Right ventricle myocardium superior (tissue), 1 donor: ENCODE measurements at places on chromosomes 16 and 17.

DNA sequence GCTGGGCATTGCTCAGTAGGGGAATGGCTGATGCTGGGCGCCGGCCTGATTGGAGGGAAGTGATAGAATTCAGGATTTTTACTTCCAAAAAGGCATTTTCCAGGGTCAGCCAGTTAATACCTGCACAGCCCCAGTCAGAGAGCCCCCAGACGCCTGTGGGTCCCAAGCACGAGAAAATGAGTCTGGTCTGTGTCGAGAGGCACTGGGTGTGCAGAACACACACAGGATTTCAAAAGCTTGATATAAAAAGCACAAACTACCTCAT is 164.6 kb upstream of the TNRC6C start:
- DNase-seq, result no peak

DNA sequence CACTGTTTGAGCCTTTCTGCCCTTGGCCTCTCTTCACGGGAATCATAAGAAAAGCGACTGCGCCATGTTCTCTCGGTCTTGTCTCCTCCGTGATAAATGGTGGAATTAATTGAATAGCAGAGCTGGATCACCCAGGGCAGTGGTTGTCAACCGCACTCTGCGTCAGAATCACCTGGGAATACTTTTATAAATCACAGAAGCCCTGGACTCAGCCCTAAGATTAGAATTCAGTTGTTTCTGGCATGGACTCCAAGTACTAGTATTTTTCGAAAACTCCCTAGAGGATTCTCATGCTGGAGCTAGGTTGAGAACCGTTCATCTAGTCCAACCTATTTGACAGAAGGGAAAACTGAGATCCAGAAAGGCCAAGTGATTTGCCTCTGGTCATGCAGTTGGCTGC is 64.1 kb downstream of the SPACA3 start:
- DNase-seq, result no peak

GRCh38 chr17:57678393-57678792 is 66.7 kb downstream of the CCDC182 start:
- DNase-seq, result no peak

- no peak for DNase-seq
Observed at GRCh38 chr16:56781528-56781961, 51.6 kb downstream of the NUP93 start.

DNA sequence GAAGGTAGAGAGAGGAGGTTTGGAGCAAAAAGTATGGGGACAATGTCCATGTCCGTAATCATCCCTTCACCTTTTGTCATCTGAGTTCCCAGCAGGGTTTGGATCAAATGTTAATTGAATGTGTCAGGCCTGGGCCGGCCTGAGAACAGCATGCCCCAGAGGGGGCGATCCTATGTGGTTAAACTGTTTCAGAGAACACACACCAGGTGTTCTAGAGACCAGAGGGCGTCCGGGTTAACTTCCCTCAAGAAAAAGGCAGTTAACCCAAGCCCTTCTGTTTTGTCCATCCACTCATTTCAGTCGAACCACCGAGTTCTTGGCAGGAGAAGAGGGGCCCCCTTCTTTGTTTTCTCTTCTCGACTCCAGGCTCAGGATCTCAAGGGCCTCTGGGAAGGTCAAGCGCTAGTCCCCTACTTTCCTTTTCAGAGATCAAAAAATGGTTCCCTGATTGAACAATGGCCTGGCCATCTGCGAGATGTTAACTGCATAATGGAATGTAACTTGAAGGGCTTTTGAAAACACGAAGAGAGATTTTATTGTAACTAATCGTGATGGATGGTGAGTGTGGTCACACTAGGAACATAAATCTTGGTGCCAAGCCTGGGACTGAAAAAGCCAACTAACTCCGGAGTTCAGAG is 142.5 kb downstream of the IRX3 start:
- DNase-seq, result no peak

DNA sequence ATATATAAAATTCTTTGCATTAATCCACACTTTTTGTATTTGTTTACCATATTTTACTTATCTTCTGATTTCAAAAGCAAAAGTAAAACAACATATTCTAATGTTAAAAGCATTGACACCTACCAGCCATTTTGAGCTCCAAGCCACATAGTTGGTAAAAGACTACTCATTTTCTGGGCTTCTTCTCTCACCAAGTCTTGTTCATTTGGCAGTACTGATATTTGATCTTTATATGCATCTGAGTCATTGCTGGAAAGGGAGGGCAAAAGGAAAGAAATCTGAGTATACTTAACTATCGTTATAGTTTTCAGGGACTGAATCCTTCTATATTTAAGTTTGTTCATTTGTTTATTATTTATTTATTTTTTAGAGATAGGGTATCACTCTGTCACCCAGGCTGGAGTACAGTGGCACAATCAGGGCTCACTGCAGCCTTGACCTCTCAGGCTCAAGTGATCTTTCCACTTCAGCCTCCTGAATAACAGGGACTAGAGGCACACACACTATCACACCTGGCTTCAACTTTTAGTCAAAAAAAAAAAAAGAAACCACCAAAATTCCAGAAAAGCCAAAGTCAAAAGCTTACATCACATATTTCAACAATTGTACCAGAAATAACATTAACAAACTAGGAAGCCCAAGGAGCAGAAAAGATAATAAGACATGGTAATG is 121.0 kb upstream of the TOB1 start:
- DNase-seq, result no peak

DNA sequence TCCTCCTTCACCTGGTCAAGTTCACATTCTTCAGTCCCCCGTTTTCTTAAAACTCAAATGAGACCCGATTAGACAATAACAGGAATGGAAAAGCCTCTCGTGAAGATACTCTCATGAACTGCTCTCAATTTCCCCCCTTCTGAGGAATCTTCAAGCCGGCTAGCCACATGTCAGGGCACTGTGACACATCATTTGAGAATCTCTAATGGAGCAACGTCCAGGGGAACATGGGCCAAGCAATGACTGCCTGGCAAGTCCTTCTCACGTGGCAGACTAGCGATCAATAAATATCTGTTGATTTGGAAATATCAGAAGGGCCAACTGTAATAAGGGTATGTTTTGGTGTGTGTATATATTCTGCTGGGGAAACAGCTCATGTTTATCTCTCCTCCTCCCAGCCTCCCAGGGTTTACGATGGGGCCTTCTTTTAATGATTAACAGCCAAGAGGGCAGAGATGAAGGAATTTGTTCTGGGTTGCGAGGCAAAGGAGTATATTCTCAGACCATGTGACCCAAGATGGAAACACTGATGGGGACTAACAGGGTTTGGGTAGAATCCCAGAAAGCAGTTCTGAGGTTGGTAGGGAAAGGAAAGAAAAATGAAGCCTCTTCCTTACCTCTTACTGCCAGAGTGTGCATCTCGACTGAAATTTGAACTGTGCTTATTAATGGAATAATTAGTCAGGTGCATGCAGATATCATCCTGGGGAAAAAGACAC is 21.4 kb downstream of the TTLL6 start:
- no peak for DNase-seq

DNA sequence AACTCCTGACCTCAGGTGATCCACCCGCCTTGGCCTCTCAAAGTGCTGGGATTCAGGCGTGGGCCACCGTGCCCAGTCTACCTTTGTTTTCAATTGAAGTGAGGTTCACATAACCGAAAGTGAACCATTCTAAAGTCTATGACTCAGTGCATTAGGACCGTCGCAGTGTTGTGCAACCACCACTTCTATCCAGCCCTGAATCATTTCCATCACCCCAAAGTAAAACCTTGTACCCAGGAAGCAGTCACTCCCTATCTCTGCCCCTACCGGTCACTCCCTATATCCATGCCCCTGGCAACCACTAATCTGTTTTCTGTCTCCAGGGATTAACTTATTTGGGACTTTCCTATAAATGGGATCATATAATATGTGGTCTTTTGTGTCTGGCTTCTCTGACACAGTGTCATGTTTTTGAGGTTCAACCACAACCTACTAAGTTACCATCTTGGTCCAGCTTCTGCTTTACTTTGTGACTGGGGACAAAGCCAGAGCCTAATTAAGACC is 28.3 kb upstream of the CDC42EP4 start:
- DNase-seq, result peak; percentile 31

GRCh38 chr16:53844804-53845203 is 140.8 kb downstream of the FTO start:
- no peak for DNase-seq

DNA sequence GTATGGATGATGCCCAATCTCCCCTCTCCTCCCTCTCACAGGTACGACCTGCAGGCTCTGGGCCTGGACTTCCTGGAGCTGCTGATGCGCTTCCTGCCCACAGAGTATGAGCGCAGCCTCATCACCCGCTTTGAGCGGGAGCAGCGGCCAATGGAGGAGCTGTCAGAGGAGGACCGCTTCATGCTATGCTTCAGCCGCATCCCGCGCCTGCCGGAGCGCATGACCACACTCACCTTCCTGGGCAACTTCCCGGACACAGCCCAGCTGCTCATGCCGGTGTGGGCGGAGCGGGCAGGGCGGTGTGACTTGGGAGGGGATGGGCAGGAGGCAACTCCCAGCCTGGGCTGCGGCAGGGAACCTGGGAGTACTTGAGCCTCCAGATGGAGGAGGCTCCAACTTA is 18.1 kb downstream of the SPATA32 start:
- no peak for DNase-seq

DNA sequence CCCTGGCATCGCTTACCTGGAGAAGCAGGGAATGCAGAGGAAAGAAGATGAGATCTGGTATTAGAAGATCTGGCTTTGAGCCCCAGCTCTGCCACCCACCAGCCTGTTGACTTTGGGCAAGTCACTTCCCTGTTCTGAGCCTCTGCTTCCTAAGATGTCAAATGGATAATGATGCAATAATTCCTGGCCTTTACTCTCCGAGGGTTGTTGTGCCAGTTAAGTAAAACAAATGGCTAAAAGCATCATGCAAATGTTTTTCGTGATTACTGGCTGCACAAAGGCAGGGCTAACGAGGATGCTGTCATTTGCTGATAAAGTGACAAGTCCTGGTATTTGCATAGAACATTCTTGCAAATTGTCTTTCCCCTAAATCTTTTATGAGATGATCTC is 1.3 kb upstream of the ZNF821 start:
- no peak for DNase-seq

GRCh38 chr17:14513835-14514234 is 213.0 kb downstream of the HS3ST3B1 start:
- no peak for DNase-seq

DNA sequence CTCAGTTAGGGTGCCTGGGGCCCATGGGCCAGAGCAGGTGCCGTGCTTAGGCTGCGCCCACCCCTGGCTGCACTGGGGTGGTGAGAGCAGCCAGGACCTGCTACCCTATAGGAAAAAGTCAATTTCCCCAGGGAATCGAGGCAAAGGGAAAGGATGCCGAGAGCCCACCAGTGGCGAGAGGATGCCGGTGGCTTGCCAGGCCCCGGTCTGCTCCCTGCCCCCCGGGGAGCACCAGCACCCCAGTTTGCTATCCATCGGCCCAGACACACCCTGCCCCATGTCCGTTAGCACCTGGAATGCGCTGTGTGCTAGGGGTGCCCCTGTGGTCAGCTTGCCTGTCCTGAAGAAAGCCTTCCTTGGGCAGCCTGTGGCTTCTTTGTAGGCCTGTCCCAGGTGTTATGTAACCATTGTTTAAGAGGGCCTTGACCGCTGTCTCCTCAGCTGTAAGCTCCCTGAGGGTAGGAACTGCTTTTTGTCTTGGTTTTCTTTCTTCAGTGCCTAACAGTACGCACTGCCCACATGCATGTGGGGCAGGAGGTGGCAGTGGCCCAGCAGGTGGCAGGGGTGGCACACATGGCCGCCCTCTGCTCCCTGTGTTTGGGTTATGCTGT is 40.8 kb downstream of the NT5M start:
- peak; percentile 10 for DNase-seq

- DNase-seq, result no peak
Observed at GRCh38 chr17:65181237-65182061, 44.3 kb downstream of the RGS9 start.

- DNase-seq, result no peak
Observed at GRCh38 chr17:65690626-65691310, 129.3 kb upstream of the AXIN2 start.

- DNase-seq, result no peak
Observed at GRCh38 chr16:82660075-82660645, 33.4 kb downstream of the CDH13 start.

- no peak for DNase-seq
Observed at GRCh38 chr17:14329900-14330491, 29.1 kb downstream of the HS3ST3B1 start.
